ENCODE measurements at places on chromosomes 4 and X.

DNA sequence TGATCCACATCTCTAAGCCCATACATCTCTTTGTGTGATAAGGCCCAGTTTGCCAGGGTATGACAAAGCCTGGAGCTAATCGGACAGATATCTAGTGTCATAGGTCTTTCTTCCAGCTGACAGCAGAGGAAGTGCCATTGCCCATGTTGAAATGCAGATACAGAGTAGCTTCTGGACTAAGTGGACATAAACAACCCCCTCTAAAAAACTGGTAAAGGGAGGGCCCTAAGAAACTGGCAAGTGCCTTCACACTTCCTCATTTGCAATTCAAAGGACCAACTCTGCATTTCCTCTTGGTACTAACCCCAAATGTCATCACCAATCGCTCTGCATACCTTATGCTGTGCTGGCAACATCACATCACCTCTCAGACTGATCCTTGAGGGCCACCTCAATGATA is 20.8 kb downstream of the ARHGEF6 start:
- no peak for DNase-seq

GRCh38 chr4:61805227-61805626 is 605.1 kb downstream of the ADGRL3 start:
- DNase-seq = no peak

- DNase-seq = no peak
These were observed 6.8 kb upstream of the MSL3 start for GRCh38 chrX:11751261-11751660.

GRCh38 chr4:15299627-15300026 is 128.2 kb upstream of the C1QTNF7 start:
- DNase-seq = no peak

DNA sequence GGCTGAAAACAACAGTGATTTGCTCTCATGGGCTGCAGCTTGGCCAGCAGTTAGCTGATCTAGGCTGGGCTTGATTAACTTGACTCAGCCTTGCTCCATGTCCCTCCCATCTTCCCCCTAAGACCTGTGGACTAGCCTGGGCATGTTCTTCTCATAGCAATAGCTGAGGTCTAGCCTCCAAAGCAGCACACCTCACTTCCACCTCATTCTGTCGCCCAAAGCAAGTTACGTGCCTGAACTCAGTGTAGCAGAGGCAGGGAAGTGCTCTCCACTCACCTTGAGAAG is 62.2 kb downstream of the EVC start:
- DNase-seq = no peak

- no peak for DNase-seq
These were observed 88.6 kb downstream of the APBB2 start for GRCh38 chr4:41125558-41126311.

DNA sequence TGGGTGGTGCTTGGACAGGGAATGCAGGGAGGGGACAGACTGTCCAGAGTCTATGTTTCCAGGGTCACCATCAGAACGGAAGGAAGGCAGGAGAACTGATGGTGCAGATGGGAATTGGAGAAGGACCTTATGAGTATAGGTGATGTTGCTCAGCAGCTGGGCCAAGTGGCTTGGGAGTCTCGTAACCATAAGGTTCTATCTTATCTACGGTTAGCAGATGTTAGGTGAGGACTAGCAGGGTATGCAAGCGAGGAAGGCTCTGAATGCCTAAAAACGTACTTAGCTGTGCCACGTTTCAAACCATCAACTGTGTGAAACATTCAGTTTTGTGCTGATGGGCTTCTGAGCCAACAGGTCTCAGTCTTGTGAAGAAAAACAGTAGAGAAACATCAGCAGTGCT is 22.4 kb downstream of the MAGEA9 start:
- DNase-seq = no peak

- no peak for DNase-seq
These were observed 69.5 kb upstream of the GABRA3 start for GRCh38 chrX:152520653-152521052.

DNA sequence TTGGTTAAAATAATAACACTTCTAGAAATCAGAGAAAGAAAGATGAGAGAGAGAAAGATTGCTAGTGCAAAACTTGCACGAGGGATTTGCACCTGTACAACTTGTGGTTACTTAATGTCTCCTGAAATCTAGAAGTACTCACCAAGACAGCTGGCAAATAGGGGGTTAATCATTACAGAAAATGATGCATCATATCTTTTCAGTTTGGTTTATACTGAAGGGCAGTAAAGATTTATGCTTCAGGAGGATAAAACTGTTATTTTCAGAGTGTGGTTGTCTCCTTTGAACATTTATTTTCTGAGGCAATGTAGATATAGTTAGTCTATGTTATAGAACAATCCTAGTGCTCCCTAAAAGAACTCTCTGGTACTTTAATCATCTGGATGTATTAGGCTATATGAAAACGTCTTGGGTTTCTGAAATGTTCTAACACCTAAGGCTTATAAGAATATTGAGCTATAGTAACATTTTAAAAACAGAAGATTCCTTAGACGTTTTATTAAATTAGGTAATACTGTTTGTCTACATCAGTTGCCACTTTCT is 13.3 kb downstream of the ATOH1 start:
- no peak for DNase-seq

- DNase-seq = peak; percentile 38
These were observed 20.2 kb downstream of the WDR1 start for GRCh38 chr4:10096201-10096977.

GRCh38 chr4:87117051-87117731 is 103.2 kb downstream of the KLHL8 start:
- no peak for DNase-seq

DNA sequence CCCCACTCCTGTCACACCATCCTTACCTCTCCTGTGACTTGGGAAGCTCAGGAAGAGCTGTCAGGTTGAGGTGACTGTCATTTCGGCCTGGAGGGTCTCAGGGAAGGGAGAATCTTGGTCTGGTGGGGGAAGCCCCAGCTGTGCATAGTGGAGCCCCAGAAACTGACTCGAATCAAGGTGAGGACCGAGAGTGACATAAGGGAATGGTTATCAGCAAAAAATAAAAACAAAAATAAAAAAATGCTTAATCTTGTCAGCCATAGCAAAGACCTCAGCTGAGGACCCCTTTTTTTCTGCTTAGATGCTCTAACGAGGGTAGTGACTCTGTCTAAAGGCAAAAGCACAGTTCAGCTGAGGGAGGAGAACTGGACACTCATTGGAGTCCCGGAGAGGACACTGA is at the start of gene MAGEB17:
MAGEB17 (plus strand) TSS at position 301 of the 400 bp plus-strand sequence. CDS start 2,902 bp downstream, outside the sequence.
- DNase-seq = no peak

DNA sequence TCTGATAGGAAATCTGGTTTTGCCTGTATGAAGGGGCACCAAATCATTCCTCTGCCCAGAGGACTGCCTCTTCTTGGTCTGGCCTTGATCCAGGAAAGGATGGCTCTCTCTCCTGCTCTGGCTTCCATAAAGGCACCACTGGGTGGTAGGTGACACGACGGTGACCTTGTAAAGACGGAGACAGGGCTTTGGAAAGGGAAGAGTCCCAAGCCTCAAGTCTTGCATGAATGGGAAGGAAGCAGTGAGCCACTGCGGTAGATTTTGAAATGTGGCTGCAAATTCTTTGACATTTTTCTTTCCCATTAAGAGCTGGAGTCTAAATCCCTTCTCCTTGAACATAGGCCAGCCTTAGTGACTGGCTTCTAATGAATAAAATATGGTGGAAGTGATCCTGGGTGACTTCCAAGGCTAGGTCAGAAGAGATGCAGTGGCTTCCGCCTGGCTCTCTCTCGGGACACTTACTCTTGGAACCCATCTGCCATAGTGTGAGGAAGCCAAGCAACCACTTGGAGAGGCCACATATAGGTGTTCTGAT is 347.4 kb downstream of the BCOR start:
- DNase-seq = no peak

Data from T-helper 17 cell (primary cell).